Immature natural killer cell (primary cell): ENCODE measurements at places on chromosomes 12 and 14. TPM values are rescaled to one million over a fixed set of nuclear protein-coding genes. Genes with fewer than 3 reads are reported as not detected.

CLEC7A gene
- not detected for polyA plus RNA-seq

DNA sequence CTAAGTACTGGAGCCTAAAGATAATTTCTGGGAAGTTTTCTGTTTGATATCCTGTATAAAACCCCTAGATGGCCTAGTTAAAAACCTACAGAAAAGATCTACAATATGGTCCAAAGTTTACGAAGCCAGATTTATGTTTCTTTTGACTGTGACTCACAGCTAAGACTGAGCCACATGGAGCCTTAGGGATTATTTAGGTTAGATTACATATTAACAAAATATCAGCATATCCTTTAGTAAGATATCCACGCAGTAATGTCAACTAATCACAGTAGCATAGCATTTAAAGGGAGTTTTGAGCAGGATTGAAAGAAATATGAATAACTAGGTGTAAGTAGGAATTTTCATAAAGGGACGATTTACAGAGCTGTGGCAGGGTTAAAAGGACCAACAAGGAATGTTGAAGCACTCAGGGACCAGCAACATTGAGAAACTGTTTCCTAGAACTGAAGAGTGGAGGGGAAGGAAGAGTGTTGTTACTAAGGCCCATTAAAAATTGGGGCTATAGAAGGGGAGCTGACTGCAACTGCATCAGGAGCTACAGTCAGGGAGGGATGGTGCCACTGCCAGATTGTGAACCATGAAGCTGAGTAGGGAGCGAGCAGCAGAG, 155.5 kb downstream of the DACT1 start:
- no peak for DNase-seq

SRRM4 gene
- polyA plus RNA-seq = not detected

- no peak for DNase-seq
Observed at GRCh38 chr14:61620130-61620946, 75.0 kb upstream of the HIF1A start.

KLHL28 gene
- polyA plus RNA-seq = 36.3 TPM

LHX5 gene
- not detected for polyA plus RNA-seq

DNA sequence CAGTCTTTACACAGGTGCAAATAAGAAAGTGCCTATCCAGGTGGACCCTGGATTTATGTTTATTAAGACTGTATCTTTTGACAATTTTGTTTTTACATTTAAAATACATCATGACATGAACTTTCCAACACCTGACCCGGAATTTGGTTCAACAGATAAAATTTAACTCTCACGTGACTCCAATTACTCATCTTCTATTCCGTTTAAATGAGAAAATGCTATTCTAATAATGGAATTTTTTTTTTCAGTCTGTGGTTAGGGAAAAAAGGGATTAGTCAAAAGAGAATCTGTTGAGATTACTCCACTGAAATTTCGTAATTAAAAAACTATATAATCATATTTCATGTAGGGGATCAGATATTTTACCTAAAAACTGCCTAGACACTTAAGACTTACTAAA, 11.1 kb downstream of the VPS37B start:
- no peak for DNase-seq

- no peak for DNase-seq
Observed at GRCh38 chr14:36293824-36294223, 26.6 kb downstream of the MBIP start.

- no peak for DNase-seq
Observed at GRCh38 chr14:80364274-80364673, 153.0 kb upstream of the DIO2 start.

DNA sequence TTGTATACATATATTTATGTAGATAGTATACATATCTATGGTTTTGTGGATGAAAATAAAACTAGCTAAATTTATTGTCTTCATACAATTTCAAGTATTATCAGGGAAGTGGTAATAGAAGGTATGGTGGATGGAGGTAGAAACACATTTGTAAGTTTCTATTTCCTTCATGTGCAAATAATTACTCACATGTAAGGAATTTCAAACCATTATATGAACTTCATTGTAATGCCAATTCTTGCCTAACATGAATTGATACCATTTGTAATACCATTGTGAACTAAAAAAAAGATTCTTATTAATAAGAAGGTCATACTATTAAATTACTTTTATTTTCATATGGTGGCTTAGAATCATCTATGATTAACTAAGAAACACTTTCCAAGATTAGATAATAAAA, 20.1 kb upstream of the PPFIA2 start:
- DNase-seq = no peak

KRT82 gene
- not detected for polyA plus RNA-seq

- no peak for DNase-seq
Observed at GRCh38 chr12:39930101-39930500, 175.8 kb downstream of the SLC2A13 start.

- no peak for DNase-seq
Observed at GRCh38 chr14:64788706-64789105, 84.5 kb downstream of the PLEKHG3 start.

TAS2R7 gene
- not detected for polyA plus RNA-seq

DNA sequence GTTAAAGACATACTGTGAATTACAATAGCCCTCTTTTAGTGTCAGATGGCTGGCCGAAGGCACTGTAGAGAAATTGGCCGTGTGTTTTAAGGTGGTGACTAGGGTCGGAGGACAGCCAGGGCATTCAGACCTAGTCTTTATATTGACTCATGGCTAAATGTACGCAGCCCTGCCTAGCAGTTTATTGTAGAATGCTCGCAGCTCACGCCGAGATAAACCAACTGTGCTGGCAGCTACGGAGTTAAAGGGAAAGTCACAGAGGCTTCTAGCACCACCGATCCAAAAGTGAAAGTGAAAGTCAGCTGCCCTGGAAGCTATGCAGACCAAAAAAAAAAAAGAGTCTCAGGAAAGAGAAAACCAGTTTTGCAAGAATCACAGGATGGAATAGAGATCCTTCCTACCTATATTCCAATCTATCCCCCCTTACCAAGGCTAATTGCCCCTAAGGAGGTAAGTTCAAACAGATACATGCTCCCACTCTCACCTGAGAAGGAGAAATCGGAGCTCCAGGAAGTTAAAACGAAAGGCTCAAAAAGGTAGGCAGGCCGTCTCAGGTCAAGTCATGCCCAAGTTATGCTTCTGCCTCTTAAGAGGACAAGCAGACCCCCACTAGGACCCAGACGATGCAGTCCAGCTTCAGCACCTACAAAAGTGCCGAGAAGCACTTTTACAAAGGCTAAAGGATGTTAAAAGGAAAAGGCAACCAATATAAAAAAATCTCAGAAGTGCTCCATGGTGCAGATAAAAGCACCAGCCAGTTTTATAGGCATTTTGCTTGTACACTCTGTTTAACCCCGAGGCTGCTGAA, 24.8 kb downstream of the KLRK1 start:
- peak; percentile 77 for DNase-seq

DNA sequence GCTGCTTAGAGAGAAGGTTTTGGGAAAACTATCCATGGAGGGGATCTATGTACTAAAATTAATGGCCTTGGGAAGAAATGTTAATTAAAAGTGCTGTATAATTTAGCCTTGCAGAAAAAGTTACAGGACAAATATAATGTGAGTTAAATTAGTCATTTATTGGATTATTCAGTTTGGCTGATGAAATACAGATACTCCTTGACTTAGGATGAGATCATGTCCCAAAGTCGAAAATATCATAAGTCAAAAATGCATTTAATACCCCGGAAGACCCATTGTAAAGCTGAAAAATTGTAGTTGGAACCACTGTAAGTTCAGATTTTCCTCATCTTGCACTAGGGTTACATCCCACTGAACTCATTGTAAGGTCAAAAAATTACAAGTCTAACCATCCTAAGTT, 9.7 kb downstream of the RTRAF start:
- no peak for DNase-seq

TSPAN19 gene
- not detected for polyA plus RNA-seq

DNA sequence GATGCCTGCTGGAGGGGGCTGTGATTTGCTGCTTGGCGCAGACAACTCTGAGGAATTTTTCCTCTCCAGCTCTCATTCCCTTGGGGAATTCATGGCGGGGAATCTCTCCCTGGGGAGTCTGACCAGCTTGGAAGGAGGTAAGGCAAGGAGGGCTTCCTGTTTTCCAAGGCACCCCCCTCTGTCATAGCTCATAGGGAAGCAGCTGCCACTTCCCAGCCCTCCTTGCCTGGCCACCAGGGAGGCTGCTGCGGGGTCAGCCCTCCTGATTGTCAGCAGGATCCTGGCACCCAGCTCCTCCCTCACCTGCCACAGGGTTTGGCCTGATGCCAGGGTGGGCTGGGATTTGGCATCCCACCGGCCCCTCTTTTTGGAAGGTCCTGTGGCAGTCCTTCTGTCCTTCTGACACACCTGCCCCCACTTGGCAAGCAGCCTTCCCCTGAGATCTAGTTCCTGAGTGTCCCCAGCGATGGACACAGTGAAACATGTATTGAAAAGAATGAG, 74.9 kb downstream of the TSPAN9 start:
- no peak for DNase-seq

GRCh38 chr14:105840266-105841021, 314.1 kb downstream of the TMEM121 start:
- no peak for DNase-seq

GRCh38 chr12:19529951-19530636, 90.8 kb downstream of the AEBP2 start:
- no peak for DNase-seq
